Mammary epithelial cell (primary cell): ENCODE measurements at places on chromosomes 5 and 9.

- peak; percentile 37 for DNase-seq
Measured at GRCh38 chr5:72156946-72157624, 49.8 kb downstream of the MAP1B start.

GRCh38 chr5:139088024-139088423 lies 110.1 kb downstream of the SIL1 start:
- DNase-seq: peak; percentile 12

DNA sequence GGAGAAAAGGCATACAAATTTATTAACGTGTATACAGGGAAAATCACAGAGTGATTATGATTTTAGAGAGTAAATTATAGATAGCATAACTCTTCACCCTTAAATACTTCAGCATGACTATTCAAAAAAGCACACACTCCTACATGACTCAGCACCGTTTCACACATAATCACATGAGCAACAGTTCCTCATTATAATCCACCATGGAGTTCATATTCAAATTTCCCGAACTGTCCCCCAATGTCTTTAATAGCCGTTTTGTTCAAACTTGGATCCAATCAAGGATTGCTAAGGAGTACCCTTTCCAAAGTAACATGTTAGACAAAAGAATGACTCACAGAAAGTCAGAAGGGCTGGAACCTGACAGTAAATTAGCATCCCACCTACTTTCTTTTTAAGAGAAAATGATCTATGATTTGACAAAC lies 32.1 kb downstream of the RAPGEF1 start:
- peak; percentile 79 for DNase-seq

GRCh38 chr5:115946655-115947054 lies 15.6 kb upstream of the LVRN start:
- DNase-seq: peak; percentile 25

- peak; percentile 34 for DNase-seq
Measured at GRCh38 chr5:73218552-73219171, 45.7 kb downstream of the TMEM174 start.

GRCh38 chr5:125715216-125715615 lies 708.0 kb upstream of the GRAMD2B start:
- DNase-seq: no peak

DNA sequence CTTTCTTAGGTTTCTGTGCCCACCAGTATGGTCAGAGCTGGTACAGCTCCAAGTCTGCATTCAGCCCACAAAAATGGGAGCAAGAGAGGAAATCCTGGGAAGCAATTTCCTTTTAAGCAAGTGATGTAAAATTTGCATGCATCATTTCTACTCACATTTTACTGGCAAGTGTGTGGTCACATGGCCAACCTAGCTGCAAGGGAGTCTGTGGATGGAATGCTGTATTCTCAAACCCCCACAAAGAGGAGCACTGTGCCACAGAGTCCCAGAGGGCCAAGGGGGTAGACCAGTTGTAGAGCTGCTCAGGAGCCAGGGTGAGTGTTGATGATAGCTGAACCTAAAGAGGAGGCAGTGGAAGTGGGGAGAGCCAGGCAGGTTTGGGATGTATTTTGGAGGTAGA lies 154.3 kb upstream of the SPRY4 start:
- no peak for DNase-seq

- no peak for DNase-seq
Measured at GRCh38 chr5:139806726-139807646, 11.4 kb downstream of the PSD2 start.

- no peak for DNase-seq
Measured at GRCh38 chr5:129977810-129978209, 73.5 kb downstream of the CHSY3 start.

DNA sequence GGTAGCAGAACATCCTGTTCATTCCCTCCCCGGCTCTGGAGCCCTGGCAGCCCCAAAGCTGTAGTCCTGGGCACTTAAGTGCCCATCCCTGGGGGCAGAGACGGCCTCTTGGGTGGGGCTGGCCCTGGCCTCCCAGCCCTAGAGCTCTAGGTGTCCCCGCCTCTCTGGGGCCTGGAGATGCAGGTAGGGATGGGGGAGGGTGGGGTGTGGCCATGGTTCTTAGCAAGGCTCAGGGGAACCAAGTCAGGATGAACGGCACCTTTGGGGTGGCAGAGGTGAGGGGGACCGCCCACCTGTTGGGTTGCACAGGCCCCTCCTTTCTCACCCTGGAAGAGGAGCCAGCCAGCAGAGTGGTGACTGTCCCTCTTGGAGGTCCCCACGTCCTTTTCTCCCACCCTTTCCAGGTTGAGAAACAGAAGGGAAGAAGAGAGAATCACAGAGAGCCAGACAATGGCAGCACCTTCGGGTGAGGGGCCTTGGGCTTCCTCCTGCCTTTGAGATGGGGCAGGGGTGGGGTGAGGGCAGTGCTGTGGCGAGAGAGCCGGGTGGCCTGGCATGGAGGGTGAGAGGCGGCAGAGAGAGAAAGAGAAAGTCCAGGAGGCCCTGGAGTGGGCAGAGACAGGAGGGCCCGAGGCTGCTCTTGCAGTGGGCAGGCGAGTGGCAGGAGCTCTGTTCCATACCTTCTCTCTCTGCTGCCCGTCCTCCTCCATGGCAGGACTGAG lies 2.3 kb downstream of the CRAT start:
- no peak for DNase-seq

GRCh38 chr5:167949435-167949834 lies 342.0 kb upstream of the WWC1 start:
- DNase-seq: no peak

DNA sequence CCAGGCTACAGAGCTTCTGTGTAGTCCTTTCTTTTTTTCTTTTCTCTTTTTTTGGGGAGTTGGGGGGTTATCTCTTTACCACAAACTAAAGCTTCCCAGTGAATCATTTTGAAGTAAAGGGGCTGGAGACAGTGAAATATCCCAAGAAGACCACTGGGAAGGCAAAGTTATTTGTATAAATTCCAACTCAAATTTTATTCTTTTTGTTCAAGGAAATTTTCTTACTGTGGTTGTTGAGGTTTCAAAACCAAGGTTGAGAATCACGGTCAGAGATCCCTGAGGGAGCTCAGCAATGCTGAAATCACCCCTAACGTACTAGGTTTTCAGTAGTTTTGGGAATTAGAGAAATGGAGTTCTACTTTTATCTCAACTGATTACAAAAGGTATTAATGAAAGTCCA lies 175.7 kb downstream of the ARHGEF28 start:
- DNase-seq: no peak

DNA sequence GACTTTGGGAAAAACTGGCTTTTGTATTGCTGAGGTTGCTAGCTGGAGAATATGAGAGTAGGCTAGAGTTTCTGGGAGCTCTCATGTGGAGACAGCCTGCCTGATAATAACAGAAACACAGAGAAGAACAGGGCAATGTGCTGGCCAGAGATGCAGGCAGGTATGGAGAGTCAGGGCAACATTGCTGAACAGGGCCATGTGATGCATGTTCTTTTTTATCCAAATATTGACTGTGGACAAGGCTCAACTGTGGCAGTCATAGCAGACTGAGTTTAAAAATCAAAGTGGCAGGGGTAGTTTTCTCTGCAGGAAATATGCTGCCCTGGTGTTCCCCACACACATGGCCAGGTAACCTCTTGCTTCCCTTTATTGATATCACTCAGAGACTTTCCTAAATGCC lies 381.1 kb downstream of the RASEF start:
- no peak for DNase-seq

DNA sequence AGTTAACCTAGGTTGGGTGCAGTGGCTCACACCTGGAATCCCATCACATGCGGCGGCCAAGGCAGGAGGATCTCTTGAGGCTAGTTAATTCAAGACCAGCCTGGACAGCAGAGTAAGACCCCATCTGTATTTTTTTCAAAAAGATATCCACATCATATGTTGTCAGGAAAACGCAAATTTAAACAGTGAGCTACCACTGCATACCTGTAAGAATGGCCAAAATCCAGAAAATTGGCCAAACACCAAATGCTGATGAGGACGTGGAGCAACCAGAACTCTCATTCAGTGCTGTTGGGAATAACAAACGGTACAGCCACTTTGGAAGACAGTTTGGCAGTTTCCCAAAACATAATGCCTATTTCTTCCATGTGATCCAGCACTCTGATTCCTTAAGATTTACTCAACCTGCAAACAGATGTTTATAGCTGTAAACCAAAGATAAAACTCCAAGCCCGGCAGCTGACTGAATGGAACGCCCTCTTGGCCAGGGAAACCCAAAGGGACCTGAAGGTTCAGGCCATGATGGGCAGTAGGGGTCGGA lies 12.4 kb downstream of the CEL start:
- no peak for DNase-seq

GRCh38 chr5:7629561-7629960 lies 221.4 kb downstream of the CFAP90 start:
- no peak for DNase-seq

DNA sequence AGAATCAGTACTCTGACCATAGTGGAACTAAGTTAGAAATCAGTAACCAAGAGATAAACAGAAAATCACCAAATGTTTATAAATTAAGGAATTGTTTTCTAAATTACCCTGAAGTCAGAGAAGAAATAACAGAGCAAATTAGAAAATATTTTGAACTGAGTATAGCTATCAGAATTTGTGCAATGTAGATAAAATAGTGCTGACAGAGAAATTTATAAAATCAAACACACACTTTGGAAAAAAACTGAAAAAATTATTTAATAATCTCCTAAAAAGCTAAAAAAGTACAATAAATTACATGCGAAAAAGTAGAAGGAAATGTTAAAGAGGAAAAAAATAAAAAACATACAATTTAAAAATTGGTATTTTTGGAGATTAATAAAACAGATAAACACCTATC lies 37.1 kb upstream of the PPP1R2B start:
- DNase-seq: no peak

- DNase-seq: no peak
Measured at GRCh38 chr9:130308081-130308571, 42.6 kb downstream of the HMCN2 start.

DNA sequence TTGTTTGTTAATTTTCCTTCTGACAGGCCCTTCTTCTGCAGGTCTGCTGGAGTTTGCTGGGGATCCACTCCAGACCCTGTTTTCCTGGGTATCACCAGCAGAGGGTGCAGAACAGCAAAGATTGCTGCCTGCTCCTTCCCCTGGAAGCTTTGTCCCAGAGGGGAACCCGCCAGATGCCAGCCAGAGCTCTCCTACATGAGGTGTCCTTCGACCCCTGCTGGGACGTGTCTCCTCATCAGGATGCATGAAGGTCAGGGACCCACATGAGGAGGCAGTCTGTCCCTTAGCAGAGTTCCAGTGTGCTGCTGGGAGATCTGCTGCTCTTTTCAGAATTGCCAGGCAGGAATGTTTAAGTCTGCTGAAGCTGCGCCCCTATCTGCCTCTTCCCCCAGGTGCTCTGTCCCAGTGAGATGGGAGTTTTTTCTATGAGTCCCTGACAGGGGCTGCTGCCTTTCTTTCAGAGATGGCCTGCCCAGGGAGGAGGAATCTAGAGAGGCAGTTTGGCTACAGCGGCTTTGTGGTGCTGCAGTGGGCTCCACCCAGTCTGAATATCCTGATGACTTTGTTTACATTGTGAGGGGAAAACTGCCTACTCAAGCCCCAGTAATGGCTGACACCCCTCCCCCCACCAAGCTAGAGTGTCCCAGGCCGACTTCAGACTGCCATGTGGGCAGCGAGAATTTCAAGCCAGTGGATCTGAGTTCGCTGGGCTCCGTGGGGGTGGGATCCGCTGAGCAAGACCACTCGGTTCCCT lies 772.0 kb upstream of the FAM174A start:
- DNase-seq: no peak

DNA sequence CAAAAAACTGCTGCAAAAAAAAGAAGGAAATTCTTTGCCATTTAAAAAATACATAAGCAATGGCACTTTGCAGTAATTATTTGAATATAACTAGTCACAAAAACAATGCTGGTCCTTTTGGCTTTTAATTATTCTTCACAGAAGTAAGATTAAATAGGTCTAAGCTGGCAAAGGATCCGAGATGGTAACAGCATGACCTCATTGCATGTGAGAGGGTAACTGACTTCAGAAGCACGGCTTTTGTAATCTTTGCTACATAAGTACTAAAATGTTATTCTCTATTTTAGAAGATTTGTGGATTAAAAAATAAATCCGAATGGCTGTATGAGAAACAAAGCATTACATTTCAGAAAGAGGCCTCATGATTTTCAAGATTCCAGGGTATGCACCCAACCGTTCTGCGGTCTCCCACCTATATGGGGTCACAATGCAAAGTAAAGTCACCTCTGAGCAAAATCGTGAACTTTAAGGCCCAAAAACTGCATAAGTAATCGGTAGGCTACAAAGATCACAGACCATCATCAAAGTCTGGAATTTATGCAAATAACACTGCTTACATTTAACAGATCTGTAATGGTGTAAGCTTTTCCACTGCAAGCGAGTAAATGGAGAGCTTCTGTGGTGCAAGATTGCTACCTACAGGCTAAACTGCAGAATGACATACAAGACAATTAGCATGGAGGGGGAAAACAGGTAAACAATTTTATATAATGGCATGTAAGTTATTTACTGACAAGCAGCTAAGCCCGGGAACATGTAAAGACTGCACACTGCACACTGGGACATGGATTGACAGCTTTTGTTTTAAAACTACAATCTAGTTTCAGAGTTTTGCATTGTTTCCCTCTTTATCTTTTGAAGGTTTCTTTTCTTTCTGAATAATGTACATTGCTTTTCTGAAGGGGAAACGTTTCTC lies 231.6 kb downstream of the SLF1 start:
- peak; percentile 30 for DNase-seq

GRCh38 chr9:124854822-124855221 lies 1.6 kb downstream of the WDR38 start:
- DNase-seq: no peak

- no peak for DNase-seq
Measured at GRCh38 chr9:94740145-94740840, 13.8 kb downstream of the AOPEP start.

GRCh38 chr9:79975621-79976256 lies 404.0 kb downstream of the TLE4 start:
- DNase-seq: no peak

GRCh38 chr5:113162208-113162607 lies 185.6 kb downstream of the DCP2 start:
- DNase-seq: no peak

DNA sequence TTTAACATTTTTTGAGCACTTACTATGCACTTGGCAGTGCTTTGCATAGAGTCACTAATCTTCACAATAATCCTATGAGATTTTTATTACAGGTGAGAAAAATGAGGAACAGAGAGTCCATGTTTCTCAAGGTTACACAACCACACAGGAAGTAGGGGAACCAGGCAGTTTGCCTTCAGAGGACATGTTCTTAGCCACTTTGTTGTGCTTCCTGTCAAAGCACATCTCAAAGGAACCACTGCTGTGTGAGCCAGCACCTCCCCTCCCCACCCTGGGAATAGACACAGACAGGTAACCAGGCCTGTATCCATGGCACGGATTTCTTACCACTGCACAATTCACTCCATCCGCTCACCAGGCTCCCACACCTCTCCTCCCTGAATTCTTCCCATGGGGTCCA lies 6.3 kb upstream of the DNAJB5 start:
- DNase-seq: no peak

DNA sequence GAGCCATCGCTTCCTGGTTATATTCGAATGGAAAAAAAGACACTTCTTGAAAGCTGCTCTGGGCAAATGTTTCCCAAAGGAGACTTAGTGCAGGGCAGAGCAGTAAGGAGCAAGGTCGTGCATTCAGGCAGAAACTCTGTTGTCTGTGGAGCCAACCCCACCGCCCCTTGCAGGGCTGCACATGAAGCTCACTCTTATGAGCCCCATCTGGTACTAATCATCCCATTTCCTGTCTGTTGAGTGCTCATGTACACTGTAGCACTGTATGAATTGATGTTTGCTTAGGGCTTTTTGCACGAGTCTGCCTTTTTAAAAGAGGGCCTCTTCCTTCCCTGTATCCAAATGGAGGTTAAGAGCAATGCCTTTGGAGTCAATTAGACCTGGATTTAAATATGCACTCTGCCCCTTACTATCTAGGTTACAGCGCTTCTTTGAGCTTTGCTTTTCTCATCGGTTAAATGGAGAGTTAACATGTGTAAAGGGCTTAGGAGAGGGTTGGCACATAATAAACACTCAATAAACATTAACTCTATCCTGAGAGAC lies 25.4 kb downstream of the HMHB1 start:
- no peak for DNase-seq
